ENCODE measurements at places on chromosomes 5 and 9. TPM values are rescaled to one million over a fixed set of nuclear protein-coding genes. Genes with fewer than 3 reads are reported as not detected.

DNA sequence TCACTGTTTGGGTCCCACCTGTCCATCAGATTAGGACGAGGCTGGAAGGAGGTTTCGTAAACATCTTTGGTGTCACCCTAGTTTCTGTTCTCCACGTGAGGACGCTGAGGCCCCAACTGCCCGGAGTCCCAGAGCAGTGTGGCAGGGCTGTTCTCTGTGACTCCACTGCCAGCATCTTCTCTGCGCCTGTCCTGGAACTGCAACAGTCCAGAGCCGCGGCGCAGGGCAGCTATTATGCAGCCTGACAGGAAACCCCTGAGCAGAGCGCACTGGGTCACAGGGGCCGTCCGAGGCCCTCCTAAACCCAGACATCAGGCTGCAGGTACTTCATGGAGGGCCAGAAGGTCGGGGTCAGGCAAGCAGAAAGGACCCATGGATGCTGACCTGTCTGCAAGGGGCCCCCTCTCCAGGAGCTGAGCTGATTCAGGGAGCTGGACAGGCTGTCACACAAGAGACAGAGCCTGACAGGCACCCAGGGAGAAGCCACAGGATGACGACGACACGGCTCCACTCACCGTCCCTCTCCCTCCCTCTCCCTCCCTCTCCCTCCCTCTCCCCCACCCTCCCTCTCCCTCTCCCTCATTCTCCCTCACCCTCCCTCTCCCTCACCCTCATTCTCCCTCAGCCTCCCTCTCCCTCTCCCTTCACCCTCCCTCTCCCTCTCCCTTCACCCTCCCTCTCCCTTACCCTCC, 31.7 kb downstream of the DBH start:
- DNase-seq, result no peak

DNA sequence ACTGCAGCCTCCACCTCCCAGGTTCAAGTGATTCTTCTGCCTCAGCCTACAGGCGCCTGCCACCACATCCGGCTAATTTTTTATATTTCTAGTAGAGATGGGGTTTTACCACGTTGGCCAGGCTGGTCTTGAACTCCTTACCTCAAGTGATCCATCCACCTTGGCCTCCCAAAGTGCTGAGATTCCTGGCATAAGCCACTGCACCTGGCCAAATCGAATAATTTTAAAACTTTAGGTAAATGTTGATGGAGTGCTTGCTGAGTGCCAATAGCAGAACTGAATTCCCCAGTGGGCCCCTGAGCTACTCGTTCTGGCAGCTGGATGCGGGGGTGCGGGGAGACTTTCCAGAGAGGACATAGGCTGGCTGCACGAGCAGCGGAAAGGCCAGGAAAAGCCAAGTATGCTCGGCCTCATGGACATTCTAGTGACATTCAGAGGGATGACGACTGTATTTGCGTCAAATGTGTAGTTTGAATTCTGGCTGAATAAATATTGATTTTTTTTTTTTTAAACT, 16.8 kb downstream of the TRAF2 start:
- DNase-seq, result no peak

GRCh38 chr5:116495786-116496357, 78.8 kb downstream of the SEMA6A start:
- DNase-seq, result no peak

ITGA1 gene
- 74.6 TPM for total RNA-seq

GHR gene
- total RNA-seq, result under 0.01 TPM
